ENCODE measurements at places on chromosomes 4 and X.
A peak's percentile ranks its signal among the peaks of the same experiment; 100 is the strongest.

- no peaks in the 10 kb centered on the region for H3K27me3 ChIP-seq
- H3K4me1 ChIP-seq = no peaks in the 10 kb centered on the region
- no peaks in the 10 kb centered on the region for H3K36me3 ChIP-seq
- DNase-seq = peak; percentile 76
Observed at GRCh38 chrX:46953597-46953996, 41.4 kb downstream of the JADE3 start.

DNA sequence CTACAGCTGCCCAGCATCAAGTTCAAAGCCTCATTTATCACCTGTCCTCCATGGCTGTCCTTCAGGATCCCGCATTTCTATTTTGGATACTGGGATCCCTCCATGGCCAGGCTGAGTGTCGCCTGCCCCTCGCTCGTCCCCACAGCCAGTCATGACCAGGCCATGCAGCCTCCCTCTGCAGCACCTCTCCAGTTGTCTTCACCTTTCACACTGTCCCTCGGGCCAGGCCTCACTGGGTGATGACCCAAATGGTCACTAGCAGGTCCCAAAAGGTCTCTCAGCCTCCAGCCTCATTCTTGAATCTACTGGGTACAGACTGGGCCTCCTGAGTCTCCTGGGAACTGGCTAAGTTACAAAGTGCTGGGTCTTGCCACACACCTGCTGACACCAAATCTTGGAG lies 48.7 kb upstream of the HELT start:
- no peak overlapping the region for H3K27ac ChIP-seq
- no peaks in the 10 kb centered on the region for H3K36me3 ChIP-seq
- no peaks in the 10 kb centered on the region for H3K27me3 ChIP-seq
- H3K4me3 ChIP-seq = no peak overlapping the region
- DNase-seq = no peak

- no peaks in the 10 kb centered on the region for H3K36me3 ChIP-seq
- H3K4me1 ChIP-seq = no peaks in the 10 kb centered on the region
- H3K27me3 ChIP-seq = no peaks in the 10 kb centered on the region
- H3K4me3 ChIP-seq = peak overlapping the region; percentile 91
Observed at GRCh38 chr4:30718021-30718542, 2.1 kb upstream of the PCDH7 start.

- no peaks in the 10 kb centered on the region for H3K4me1 ChIP-seq
- peak; percentile 51 for DNase-seq
- H3K27me3 ChIP-seq = no peaks in the 10 kb centered on the region
- H3K4me3 ChIP-seq = no peak overlapping the region
- no peak overlapping the region for H3K27ac ChIP-seq
- no peaks in the 10 kb centered on the region for H3K36me3 ChIP-seq
Observed at GRCh38 chrX:39950018-39950688, 147.6 kb downstream of the BCOR start.

DNA sequence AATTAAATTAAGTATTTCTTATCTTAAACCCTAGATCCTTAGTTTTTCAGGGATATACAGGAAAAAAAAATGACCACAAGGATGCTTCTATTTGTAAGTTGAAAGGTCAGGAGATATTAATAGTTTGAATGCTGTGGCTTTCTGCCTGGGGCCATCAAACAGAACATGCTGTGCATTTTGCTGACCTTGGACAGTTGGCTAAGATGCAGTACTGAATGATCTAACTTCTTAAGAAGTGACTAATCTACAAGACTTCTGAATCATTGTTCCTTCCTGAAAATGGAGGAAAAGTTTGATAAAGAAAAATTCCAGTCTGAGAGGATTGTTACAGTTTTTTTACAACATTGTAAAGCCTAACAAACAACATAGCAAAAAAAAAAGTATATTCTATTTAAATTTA lies 237.8 kb upstream of the JADE1 start:
- H3K36me3 ChIP-seq = no peaks in the 10 kb centered on the region
- no peaks in the 10 kb centered on the region for H3K4me1 ChIP-seq
- no peaks in the 10 kb centered on the region for H3K27me3 ChIP-seq
- DNase-seq = no peak

DNA sequence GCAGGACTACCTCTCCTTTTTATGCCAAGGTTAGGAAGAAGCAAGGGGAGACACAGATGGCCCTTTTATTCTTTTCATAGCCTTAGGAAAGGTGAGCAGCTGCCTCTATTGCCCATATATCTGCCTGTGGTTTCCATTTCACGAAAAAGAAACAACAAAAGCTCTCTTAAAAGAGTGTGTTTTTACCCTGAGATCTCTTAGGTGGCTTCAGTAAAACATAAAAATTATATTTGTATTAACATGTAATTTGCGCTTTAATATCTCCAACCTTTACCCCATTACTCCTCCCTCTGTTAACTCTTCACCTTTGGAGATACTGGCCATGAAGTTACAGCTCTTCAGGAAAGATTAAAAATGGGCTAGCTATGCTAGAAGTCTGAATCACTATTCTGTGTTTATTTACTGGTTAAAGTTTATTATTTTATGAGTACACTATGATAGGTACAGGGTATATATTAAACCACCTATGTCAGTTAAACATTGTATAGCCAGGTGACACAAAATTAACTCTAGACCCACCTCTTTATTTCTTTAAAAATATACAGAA lies 15.0 kb upstream of the SULT1B1 start:
- H3K36me3 ChIP-seq = no peaks in the 10 kb centered on the region
- H3K4me3 ChIP-seq = no peak overlapping the region
- no peaks in the 10 kb centered on the region for H3K27me3 ChIP-seq

GRCh38 chrX:37765507-37765906 lies 14.4 kb upstream of the CYBB start:
- no peak overlapping the region for H3K27ac ChIP-seq
- H3K27me3 ChIP-seq = no peaks in the 10 kb centered on the region
- no peaks in the 10 kb centered on the region for H3K36me3 ChIP-seq

- H3K4me1 ChIP-seq = no peaks in the 10 kb centered on the region
- H3K36me3 ChIP-seq = no peaks in the 10 kb centered on the region
- no peak overlapping the region for H3K27ac ChIP-seq
- H3K27me3 ChIP-seq = no peaks in the 10 kb centered on the region
- no peak overlapping the region for H3K4me3 ChIP-seq
Observed at GRCh38 chrX:68440940-68441339, 7.6 kb upstream of the OPHN1 start.

DNA sequence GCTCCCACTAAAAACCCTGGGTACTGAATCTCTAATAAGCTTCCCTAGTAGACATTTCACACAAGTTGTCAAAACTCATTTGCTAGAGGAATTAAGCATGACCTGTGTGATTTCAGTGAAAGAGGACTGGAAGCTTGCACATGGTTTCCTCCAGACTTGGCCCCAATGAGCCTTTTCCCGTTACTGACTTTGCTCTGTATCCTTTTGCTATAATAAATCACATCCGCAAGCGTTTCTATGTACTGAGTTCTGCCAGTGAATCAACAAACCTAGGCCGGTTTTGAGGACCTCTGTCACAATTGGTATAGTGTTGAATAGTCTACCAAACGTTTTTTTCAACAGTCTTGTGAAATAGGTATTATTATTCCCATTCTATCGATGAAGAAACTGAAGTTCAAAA lies 8.2 kb downstream of the ATP11C start:
- H3K4me3 ChIP-seq = no peak overlapping the region
- DNase-seq = no peak
- H3K27me3 ChIP-seq = no peaks in the 10 kb centered on the region
- H3K36me3 ChIP-seq = no peaks in the 10 kb centered on the region
- no peaks in the 10 kb centered on the region for H3K4me1 ChIP-seq

GRCh38 chrX:16267431-16267830 lies 100.2 kb downstream of the MAGEB17 start:
- H3K4me1 ChIP-seq = no peaks in the 10 kb centered on the region
- DNase-seq = no peak
- H3K27me3 ChIP-seq = no peaks in the 10 kb centered on the region
- no peak overlapping the region for H3K4me3 ChIP-seq

Measured in mesendoderm (in vitro differentiated cells).